Stimulated activated CD4-positive, alpha-beta T cell treated with anti-CD3 and anti-CD28 coated beads, Interleukin-12 subunit alpha, Interleukin-12 subunit beta, amount 100 ng/mL, for 4 hours (primary cell): ENCODE measurements at places on chromosomes 16 and 17.

GRCh38 chr16:78894886-78895285 is 705.7 kb downstream of the MAF start:
- DNase-seq: peak; percentile 10

DNA sequence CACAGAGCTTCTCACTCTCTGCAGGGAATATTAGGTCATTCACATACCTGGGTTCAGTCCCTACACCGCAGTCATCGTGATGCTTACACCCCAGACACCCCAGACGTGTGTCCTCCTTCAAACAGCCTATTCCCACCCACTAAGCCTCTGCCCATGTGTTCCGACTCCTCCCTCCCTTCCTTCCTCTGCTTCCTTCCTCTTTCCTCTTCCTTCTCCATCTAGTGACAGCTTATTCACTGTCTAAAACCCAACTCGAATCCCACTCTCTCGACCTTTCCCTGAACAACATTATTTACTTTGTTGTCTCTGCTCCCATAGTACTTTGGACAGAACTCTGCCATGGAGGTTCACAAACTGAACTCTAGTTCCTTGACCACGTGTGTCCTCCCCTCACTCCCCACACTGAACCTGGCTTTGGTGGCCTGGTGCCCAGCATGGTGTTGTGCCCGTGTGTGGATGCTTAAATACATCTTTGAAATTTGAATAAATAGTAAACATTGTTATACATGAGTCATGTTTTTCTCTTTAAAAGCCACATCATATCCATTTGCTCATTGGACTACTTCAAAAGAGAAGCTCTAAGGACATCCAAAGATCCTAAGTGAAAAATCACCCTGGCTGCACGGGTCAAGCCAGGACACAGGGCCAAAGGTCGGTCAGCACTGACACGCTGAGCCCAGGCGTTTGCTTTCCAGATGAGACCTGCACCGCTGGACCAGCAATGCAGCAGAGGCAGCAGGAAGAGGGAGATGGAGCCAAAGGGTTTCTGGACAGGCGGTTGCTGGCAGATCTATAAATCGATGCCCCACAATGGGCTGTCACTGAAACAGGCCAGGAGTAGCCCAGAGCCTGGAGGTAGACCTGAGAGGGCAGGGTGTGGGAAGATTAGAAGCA is 14.1 kb upstream of the G6PC1 start:
- DNase-seq: no peak

DNA sequence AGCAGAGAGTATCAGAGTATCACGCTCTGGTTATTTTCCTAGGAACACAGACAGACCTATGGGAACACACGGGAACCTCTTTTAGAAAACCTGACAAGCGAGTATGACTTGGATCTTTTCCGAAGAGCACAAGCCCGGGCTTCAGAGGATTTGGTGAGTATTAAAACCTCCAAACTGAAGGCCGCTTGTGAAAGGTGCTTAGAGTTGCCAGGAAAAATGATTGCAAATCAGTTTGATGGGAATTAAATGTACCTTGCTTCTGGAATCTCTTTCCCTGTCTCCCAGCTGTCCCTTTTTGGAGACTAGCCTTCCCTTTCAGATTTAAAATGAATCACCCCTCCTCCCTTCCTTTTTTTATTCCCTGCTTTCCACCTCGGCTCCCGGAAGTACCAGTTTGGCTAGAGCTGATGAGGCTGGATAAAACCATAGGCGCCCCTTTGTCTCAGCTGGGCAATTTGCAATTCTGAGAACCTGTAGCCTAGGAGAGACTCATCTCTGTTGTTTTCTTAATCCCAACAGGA is 27.3 kb downstream of the KAT7 start:
- DNase-seq: no peak

DNA sequence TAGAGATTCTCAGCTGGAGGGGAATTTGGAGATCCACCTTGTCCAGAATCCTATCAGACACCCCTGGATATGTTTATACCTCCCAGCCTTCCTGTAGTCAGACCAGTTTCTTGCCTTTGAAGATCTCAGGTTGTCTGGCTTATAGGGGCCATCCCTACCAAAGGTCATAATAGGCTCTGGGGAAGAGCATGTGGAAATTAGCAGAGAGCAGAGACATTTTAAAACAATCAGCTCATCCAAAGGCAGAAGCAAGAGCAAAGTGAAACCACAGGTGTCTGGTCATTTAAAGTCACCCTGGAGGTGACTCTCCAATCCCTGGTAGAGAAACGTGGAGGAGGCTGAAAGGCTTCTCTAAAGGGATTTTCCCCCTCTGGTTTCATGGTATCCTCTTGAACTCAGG is 299.3 kb upstream of the EEF2KMT start:
- no peak for DNase-seq

GRCh38 chr17:32693194-32693897 is 183.6 kb downstream of the MYO1D start:
- DNase-seq: no peak

GRCh38 chr17:48290378-48290777 is 139.6 kb downstream of the SKAP1 start:
- no peak for DNase-seq

GRCh38 chr16:46980926-46981325 is 7.5 kb upstream of the DNAJA2 start:
- DNase-seq: no peak

- DNase-seq: no peak
These were observed 22.5 kb downstream of the STAT5A start for GRCh38 chr17:42310787-42311215.

- DNase-seq: no peak
These were observed 43.6 kb downstream of the HOXB1 start for GRCh38 chr17:48487221-48487620.

GRCh38 chr17:82105882-82106687 is 8.0 kb upstream of the FASN start:
- peak; percentile 58 for DNase-seq

DNA sequence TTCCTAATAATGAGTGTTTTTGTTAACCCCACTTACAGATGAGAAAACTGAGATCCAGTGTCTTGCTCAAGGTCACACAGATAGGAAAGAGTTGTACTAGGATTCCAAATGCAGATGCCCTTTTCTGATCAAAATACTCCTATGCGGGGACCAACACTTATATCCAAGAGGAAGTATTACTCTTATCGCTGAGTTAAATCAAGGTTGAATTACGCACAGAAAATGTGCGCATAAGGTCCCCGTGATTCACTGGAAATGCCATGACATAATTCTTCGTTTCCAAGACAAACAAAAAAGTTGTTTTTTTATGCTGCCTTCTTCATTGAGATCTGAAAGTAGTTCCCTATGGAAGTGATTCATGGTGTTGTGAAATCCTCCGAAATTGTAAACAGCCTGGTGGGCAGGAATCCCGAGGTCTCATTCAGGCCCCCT is 463.8 kb upstream of the HSBP1 start:
- DNase-seq: no peak

GRCh38 chr17:78044280-78044835 is 84.2 kb downstream of the TMC6 start:
- no peak for DNase-seq

GRCh38 chr16:79849119-79849518 is 248.6 kb upstream of the MAF start:
- no peak for DNase-seq

DNA sequence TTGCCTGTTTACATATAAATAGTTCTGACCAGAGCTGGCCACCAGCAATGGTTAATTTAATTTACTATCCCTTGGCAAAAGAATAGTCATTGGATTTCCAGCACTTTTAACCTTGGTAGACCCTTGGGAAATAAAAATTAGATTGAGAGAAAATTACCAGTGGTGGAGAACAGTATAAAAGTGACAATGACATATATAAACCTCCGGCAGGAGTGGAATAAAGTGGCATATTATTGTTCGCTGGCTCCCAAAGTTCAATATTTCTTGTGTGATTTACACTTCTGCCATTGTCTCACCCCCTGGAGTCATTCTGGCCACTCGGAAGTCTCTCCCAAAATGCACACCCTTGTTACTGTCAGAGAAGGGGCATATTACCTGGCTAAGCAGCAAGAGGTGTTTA is 347.7 kb downstream of the NPIPA8 start:
- no peak for DNase-seq

- no peak for DNase-seq
These were observed 7.0 kb downstream of the PRR29 start for GRCh38 chr17:64004903-64005733.

- DNase-seq: no peak
These were observed 100.0 kb downstream of the FTO start for GRCh38 chr16:53803998-53804397.

DNA sequence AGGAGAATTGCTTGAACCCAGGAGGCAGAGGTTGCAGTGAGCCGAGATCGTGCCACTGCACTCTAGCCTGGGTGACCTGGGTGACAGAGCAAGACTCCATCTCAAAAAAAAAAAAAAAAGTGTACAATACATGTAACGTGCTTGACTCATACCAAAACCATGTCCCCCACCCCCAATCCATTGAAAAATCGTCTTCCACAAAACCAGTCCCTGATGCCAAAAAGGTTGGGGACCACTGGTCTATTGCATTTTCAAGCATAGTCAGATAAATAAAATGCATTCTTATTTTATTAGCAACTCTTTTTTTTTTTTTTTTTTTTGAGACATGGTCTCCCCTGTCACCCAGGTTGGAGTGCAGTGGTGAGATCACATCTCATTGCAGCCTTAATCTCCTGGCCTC is 52.1 kb downstream of the COPRS start:
- no peak for DNase-seq

DNA sequence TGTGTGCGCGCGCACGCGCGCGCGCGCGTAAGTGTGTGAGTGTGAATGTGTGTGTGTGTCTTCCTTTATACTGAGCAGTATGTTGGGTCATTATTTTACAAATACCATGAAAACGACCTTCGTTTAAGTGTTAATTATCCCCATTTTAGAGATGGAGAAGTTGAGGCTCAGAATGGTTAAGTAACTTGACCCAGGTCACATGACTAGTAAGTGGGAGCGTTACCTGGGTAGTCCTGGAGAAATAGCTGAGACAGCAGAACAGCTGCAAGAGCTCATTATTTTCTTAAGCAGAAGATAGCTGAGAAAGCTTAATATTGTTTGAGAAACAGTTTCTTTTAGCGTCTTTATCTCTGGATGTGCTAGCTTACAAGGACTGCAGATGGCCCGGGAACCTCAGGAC is 78.8 kb downstream of the IRX3 start:
- no peak for DNase-seq

DNA sequence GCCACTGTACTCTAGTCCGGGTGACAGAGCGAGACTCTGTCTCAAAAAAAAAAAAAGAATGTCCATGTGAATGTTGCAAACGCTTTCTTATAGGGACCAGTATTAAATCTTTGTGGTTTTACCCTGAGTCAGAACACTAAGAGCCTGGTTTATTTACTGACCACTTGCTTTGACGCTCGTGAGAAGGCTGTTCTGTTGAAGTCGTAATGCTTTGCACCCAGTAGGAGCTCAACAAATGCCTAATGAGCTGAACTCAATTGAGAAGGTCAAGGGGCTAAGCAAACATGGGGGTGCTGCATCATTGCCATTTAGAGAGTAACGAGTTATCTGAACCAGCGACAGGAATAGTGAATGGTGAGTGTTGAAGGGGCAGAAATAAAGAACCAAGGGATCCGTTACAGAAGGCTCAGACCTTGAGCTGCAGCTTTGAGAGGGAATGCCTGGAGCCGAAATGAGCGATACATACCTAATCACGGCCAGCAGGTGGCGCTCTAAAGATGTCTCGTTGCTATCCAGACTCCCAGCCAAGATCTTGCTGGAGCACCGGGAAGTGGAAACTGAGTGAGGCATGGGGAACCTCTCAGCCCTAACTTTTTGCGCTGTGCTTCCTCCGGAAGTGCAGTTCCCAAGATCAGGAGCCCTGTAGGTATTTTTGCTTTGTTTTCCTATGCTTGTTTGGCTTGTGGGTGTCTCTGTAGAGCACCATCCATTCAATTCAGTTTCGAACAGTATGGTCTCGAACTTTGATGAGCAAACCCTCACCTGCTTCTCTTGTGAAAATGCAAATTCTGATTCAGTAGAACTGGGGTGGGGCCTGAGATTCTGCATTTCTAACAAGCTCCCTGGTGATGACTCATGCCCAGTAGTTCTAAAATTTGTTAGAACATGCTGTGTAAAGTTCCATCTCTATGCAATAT is 12.6 kb upstream of the RNF222 start:
- DNase-seq: peak; percentile 77

DNA sequence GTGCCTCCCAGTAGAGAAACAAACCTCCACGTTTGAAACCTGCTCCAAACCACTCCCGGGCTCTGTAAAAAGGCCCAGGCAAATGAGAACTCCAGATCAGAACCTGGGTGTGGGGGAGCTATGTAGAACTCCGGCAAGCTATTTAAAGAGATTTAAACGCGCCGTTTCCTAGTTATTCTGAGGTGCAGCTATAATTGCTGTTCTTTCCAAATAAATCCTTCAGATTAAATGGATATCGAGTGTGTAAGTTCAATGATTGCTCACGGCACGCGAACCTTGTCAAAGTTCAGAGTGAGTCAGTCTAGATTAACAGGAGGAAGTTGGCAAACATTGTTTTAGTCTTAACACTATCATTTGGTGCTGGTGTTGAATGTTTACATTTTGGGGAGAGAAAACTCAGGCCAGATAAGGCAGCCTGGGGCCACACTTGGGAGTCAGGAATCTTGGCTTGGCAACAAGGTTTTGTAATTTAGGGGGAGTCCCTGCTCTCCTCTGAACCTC is 92.9 kb upstream of the SALL1 start:
- DNase-seq: no peak

DNA sequence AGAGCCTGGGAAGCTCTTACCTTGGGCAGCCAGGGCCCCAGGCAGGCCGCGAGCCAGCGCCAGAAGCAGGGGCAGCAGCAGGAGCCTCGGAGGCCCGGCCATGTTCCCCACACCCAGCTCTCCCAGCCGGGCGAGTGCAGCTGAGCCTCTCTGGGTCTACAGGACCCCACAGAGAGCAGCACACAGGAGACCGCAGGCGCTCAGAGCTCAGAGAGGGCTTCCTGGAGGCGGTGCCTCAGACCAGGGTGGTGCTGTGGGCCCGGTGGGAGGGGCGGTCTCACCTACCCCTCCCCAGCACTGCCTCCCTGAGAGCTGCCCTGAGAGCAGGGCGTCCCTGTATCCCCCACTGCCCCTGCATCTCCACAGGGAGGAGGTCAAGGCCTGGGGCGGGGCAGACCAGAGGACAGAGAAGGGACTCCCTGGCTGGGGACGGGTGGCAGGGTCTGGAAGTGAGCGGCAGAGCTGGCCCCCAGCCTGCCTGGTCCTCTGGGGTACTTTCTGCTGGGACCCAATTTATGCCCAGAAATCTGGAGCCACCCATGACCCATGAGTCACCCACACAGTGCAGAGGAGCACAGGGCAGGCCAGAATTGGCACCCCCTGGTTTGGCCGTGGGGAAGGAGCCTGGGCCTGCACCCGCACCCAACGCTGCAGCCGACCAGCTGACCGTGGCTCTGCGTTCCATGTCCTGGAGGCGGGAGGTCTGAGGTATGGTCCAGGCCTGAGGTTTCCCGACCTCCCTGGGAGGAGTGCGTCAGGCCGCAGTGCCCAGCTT is at the start of gene CD7:
Gene CD7 (minus strand): TSS at position 215 of the 775 bp plus-strand sequence. CDS start 113 bp downstream, at position 102.
- DNase-seq: peak; percentile 61
